ENCODE measurements at places on chromosomes 2 and 18.

GRCh38 chr2:236956031-236956618 is 129.6 kb upstream of the COPS8 start:
- peaks cover 3% of the 10 kb centered on the region for H3K36me3 ChIP-seq
- no peak overlapping the region for H3K4me3 ChIP-seq
- no peak for DNase-seq
- H3K27ac ChIP-seq = no peak overlapping the region
- peaks cover 62% of the 10 kb centered on the region for H3K27me3 ChIP-seq

- H3K4me1 ChIP-seq = peaks cover 10% of the 10 kb centered on the region
- no peaks in the 10 kb centered on the region for H3K36me3 ChIP-seq
- DNase-seq = no peak
- no peak overlapping the region for H3K4me3 ChIP-seq
- H3K27ac ChIP-seq = peak overlapping the region; percentile 35
These were observed 413.6 kb downstream of the PTH2R start for GRCh38 chr2:208820014-208820688.

- H3K27ac ChIP-seq = no peak overlapping the region
- peaks cover 3% of the 10 kb centered on the region for H3K4me1 ChIP-seq
- DNase-seq = no peak
- H3K36me3 ChIP-seq = no peaks in the 10 kb centered on the region
- H3K4me3 ChIP-seq = no peak overlapping the region
These were observed 54.1 kb downstream of the ARHGEF33 start for GRCh38 chr2:38943784-38944183.

GRCh38 chr2:111202266-111203040 is 81.7 kb downstream of the BCL2L11 start:
- H3K27ac ChIP-seq = no peak overlapping the region
- no peaks in the 10 kb centered on the region for H3K36me3 ChIP-seq
- no peak for DNase-seq
- peaks cover 24% of the 10 kb centered on the region for H3K27me3 ChIP-seq

DNA sequence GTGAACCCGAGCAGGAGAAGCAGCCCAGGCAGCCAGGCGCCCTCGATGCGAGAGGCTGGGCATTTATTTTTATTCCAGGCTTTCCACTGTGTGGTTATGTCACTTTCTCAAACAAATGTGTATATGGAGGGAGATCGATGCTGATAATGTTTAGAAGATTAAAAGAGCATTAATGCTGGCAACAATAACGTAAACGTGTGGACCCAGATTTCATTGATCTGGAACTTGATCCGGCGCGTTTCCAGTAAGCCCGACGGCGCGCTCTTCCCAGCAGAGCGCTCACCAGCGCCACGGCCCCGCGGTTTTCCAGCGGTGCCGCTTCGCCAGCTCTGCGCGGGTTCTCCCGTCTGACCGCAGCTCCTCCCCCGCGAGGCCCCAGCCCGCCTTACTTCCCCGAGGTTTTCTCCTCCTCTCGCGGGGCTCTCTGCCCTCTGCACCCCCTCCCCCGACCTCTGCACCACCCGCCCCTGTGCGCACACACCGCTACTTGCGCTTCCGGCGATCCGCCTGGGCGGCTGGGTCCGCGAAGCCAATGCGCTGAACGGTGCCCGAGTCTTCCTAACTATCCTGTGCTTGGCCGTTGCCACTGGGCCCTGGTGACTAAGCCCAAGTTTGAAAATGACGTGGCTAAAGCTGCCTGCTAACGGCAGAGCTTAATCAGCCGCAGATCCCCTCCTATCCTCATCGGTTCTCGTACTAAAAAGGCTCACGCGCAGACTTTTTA is 6.1 kb downstream of the ONECUT2 start:
- no peaks in the 10 kb centered on the region for H3K27me3 ChIP-seq
- H3K36me3 ChIP-seq = peaks cover 27% of the 10 kb centered on the region
- H3K4me1 ChIP-seq = peaks cover 66% of the 10 kb centered on the region

GRCh38 chr18:37575646-37576045 is 10.0 kb upstream of the CELF4 start:
- no peaks in the 10 kb centered on the region for H3K36me3 ChIP-seq
- no peak overlapping the region for H3K4me3 ChIP-seq
- no peak overlapping the region for H3K27ac ChIP-seq
- peaks cover 71% of the 10 kb centered on the region for H3K27me3 ChIP-seq

- H3K4me1 ChIP-seq = no peaks in the 10 kb centered on the region
- no peak for DNase-seq
- no peaks in the 10 kb centered on the region for H3K27me3 ChIP-seq
- no peaks in the 10 kb centered on the region for H3K36me3 ChIP-seq
These were observed 363.7 kb upstream of the CHAC2 start for GRCh38 chr2:53403792-53404413.

- H3K27me3 ChIP-seq = no peaks in the 10 kb centered on the region
- DNase-seq = no peak
- H3K4me3 ChIP-seq = no peak overlapping the region
- no peak overlapping the region for H3K27ac ChIP-seq
- H3K36me3 ChIP-seq = peaks cover 2% of the 10 kb centered on the region
These were observed 18.6 kb upstream of the PEX13 start for GRCh38 chr2:60998628-60999545.

GRCh38 chr2:233380132-233380895 is 26.0 kb downstream of the DGKD start:
- peaks cover 22% of the 10 kb centered on the region for H3K4me1 ChIP-seq
- H3K27ac ChIP-seq = no peak overlapping the region
- H3K27me3 ChIP-seq = no peaks in the 10 kb centered on the region
- H3K4me3 ChIP-seq = no peak overlapping the region
- no peak for DNase-seq

Data from progenitor cell of endocrine pancreas (in vitro differentiated cells).